ENCODE measurements at places on chromosomes 11 and 22.
A peak's percentile ranks its signal among the peaks of the same experiment; 100 is the strongest.

DNA sequence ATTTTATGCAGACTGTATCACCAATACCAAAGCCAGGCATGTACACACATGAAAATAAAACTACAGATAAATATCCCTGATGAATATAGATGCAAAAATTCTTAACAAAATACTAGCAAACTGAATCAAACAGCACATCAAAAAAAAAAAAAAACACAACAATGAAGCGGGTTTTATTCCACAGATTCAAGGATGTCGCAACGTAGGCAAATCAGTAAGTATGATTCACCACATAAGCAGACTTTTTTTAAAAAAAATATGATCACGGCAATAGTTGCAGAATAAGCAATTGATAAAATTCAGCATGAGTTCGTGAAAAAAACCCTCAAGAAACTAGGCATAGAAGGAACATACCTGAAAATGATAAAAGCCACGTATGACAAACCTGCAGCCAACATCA is 21.3 kb downstream of the OR51F1 start:
- DNase-seq = no peak

GRCh38 chr11:9530901-9531625 is 42.4 kb upstream of the WEE1 start:
- no peak for DNase-seq

DNA sequence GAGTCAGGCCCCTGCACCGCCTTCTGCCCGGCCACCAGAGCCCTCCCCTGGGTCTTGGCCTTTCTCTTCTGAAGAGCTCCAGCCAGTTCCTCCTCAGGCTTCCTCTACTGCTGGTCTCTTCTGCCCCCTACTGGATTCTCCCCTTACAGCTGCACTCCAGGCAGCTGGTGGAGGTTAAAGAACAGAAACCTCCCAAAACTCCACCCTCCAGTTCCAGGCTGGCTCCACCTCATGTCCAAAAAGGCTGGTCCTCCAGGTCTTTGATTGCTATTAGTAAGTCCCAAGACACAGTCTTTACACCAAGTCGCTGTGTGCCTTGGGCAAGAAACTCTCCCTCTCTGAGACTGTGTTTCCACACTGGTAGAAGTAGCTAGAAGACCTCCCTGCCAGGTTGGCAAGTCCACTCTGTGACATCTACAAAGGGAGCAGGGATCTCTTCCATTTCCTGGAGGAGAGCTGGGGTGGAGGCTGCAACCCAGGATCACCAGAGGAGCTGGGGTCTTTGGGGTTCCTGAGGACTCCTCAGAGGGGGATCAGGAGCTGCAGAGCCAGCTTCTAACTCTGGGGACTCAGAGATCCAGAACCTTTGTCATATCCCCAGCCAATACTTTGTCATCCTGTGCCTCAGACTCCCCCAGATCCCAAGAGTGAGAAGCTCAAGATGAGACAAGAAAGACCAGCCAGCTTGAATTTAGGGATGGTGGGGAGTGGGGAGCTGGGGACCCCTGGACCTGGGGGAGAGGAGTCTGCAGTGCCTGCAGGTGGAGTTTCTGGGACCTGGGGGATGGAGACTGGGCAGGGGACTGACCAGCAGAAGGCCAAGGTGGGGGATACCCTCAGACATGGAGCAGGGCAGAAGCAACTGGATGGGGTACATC is 3.4 kb upstream of the IGLL5 start:
- peak; percentile 55 for DNase-seq

GRCh38 chr11:2175659-2176058 is 4.0 kb upstream of the TH start:
- no peak for DNase-seq

- DNase-seq = no peak
Measured at GRCh38 chr11:88301488-88302140, 35.9 kb downstream of the CTSC start.

- no peak for DNase-seq
Measured at GRCh38 chr11:24056051-24056450, 440.8 kb upstream of the LUZP2 start.

GRCh38 chr11:83836883-83837654 is 550.9 kb upstream of the CCDC90B start:
- no peak for DNase-seq

DNA sequence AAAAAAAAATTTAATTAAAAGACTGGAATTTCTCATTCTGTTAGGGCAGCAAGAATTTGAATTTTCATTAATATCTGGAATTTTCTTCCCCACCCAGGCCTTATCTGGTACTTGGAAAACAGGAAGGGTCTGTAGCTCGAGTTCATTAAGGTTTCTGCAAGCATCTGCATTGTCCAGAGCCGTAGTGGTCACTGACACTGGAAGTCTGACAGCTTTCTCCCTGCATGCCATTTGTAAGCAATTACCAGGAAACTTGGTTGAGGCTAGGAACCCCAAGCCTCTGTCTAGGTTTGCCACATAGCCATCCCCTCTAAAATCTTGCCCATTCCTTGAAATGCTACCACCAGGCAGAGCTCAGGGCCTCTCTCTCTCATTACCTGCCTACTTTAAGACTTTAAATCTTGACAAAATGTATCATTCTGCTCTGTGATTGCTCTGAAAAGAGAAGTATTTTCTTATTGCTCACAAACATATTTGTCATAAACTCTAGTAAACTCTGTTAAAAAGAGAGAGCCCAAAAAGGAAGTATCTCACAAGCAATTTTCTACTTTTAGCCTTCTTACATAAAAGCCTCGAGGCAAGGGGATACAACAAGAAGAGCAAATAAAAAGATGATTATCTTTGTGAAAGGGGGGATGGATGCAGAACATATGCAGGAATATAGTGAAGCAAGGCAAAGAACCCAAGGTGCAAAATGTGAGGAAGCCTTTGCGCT is 5.5 kb upstream of the PGM2L1 start:
- no peak for DNase-seq

GRCh38 chr11:113567867-113568544 is 92.8 kb upstream of the DRD2 start:
- no peak for DNase-seq

- DNase-seq = peak; percentile 33
Measured at GRCh38 chr11:2481253-2481652, 36.4 kb downstream of the KCNQ1 start.

GRCh38 chr11:72208281-72208680 is 8.3 kb upstream of the FOLR2 start:
- DNase-seq = no peak

DNA sequence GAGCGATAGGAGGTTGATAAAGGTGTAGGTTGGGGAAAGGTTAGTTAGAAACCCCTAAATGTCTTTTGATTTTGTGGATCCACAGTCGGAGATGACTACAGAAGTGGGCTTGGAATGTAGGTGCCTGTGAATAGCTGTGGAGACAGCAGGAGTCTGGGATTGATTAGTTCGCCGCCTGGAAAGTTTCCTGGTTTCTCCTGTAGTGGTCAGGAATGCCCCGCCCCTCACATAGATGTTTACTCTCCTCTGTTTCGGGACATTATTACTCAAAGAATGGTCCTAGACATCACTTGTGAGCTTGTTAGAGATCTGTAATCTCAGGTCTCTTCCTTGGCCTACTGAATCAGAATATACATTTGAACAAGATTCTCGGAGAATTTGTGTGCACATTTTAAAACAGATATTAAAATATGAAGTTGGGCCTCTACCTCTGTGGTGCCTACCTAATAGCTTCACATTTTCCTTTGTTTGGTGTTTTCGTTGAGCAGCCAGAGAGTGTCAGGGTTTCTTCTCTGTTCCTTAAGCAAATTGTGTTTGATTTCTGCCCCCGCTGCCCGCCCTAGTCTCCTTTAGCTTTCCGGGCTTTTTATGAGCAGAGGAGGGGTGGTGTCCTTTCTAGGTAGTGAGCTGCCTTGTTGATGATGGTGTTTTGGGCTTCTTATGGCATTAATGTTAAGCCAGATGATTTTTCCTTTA is 89.4 kb downstream of the PPP6R3 start:
- DNase-seq = no peak

DNA sequence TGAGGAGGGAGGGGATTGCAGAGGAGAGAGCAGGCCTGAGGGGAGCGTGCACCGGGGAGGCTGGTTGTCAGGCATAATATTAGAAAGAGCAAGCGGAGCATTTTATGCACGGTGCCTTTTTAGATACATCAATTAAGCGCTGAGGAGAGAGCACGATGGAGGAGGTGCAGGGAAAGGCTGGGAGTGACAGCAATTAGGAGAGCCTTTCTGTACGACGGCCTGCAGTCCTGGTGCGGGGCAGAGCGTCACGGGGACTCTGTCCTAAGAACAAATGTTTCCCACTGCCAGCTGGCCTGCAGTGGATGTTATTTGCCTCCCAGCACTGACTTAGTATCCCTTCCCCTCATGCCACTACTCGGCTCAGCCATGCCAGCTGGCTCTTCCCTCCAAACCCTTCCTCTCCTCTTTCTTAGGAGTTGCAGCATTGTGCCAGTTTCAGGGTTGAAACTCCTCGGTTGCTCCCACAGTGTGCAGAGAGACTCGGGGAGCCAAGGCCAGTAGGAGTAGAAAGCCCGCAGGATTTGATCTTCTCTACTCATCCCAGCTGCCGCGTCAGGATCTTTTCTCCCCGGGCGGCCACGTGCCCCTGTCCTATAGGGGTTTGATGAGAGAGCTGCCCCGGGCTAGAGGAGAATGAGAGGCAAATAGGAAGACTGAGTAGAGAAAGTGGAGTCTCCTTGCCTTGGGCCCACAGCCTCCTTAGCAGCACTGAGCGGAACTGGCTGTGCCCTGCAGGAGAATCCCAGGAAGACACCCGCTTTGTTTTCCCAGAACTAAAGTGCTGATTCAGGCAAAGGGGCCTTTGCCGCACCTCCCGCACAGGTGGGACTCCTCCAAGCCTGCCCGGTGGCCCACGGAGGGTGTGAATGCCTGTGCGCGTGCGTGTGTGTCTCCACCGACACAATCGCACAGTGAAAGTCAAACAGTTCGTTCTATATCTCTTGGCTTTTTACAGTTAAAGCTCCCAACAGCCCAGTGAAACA is 875.3 kb downstream of the NTM start:
- no peak for DNase-seq

DNA sequence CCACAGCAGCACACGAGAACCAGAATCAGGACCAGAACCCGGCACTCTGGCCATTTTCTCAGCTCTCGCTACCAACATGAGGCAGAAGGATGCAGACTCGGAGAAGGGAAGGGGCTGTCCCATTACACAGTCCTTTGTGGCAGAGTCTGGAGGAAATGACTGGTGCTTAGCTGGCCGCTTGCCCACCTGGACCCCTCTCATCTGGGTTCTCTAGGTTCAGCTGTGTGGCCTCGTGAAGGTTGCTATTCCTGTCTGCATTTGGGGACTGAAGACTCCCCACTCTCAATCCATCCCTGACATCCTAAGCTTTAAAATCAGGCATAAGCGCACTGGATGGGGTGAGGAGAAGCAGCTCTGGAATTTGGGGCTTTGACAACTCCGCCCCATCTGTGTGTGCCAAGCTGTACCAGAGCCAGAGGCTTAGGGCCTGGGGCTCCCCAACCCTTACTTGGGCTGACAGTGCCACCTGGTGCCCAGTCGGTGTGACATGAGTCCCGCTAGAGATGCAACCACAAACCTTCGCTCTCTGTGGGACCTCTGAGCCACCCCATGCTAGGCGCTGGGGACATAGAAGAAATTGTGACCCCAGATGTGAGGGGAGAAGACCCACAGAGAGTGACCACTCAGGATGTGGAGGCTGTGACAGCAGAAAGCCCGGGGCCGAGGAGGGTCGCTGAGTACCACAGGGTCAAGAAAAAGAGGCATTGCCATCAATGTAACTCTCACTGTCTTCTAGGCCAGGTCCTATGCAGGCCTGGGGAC is 35.8 kb upstream of the FCHSD2 start:
- DNase-seq = peak; percentile 84

DNA sequence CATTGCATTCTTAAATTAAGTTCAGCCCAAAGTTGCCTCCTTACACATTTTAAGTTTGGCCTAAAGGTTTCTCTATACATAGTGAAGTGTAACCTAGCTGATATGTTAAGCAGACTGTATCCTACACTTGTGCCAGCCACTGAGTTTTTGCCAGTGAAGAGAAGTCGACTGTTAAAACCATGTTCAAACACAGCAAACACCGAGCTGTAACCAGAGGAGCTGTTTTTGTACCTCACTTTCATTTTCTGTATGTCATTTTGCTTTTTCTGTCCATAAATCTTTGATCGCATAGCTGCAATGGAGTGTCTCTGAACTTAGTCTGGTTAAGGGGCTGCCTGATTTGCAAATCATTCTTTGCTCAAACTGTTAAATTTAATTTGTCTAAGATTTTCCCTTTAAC is 403.7 kb downstream of the LUZP2 start:
- no peak for DNase-seq

DNA sequence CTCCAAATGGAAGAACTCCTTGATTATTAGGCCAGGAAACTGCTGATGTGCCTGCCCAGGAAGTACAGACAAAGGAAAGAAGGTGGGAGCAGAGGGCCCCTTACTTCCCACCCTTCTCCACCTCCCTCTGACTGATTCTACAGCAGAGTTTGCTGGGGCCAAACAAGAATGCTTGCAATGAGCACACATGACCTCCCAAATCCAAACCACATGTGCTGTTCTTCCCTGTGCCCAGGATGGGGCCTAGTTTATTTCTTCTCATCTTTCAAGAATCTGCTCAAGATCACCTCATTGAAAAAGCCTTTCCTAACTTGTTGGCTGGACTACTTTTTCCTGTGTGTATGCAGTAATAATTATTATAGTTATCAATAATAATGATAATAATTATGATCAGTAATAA is 286.1 kb downstream of the RAB38 start:
- DNase-seq = no peak

DNA sequence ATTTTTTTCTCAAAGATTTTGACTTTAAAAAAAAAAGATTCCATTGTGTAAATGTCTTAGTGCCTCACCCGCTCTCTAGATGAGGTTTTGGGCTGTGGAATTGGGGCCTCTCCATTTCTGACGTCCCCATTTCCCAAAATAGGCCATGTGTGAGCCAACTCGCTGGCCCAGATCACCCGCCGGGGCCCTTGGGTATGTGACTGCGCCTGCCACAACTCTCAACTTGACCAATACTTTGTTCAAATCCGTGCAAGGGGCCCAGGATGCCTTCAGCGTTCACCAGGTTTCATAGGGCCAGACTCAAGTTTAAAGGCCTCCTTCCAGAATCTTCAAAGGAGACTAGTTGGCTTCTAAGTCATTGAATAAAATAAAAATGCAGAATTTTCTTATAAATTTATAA is 96.0 kb downstream of the DHCR7 start:
- DNase-seq = no peak

GRCh38 chr22:42919199-42919598 is 62.1 kb upstream of the ARFGAP3 start:
- DNase-seq = no peak

GRCh38 chr22:22556995-22557925 is 1.8 kb downstream of the PRAME start:
- no peak for DNase-seq

Data from activated naive CD4-positive, alpha-beta T cell treated with anti-CD3 and anti-CD28 coated beads, Interleukin-2, amount 50 U/mL, for 16 hours (primary cell).